ENCODE measurements at places on chromosomes 5 and 9.

DNA sequence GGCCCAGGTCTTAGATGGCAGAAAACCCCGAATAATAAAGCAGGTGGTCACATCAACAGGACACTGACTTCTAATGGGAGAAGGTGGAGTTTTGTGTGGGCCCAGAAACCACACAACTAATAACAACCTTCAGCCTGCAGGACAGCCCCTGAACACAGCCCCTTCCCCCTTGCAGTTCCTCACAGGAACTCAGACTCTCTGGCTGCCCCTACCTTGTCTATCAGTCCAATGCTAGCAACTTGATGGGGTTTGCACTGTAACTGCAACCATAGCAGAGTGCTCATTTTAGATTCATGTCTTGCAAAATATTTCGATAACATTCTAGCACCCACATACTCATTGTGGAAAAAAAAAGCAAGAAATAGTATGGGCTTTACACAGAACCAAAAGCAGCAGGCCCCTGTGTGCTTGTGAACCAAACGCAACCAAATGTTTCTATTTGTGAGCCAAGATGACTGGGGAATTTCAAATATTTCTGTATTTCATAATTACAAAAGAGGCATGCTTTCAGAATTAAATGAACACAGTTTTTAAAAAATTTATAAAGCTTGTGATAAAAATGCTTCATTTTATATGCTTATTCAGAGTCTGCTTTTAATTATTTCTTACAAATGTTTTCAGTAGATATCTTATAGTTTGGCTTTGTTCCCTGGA, 62.7 kb upstream of the PDE4D start:
- no peak overlapping the region for H3K27ac ChIP-seq
- H3K4me3 ChIP-seq = no peak overlapping the region

- no peak for DNase-seq
- no peak overlapping the region for H3K4me3 ChIP-seq
- H3K36me3 ChIP-seq = no peaks in the 10 kb centered on the region
- H3K4me1 ChIP-seq = no peaks in the 10 kb centered on the region
These were observed 4.3 kb upstream of the IFNB1 start for GRCh38 chr9:21081999-21082398.

DNA sequence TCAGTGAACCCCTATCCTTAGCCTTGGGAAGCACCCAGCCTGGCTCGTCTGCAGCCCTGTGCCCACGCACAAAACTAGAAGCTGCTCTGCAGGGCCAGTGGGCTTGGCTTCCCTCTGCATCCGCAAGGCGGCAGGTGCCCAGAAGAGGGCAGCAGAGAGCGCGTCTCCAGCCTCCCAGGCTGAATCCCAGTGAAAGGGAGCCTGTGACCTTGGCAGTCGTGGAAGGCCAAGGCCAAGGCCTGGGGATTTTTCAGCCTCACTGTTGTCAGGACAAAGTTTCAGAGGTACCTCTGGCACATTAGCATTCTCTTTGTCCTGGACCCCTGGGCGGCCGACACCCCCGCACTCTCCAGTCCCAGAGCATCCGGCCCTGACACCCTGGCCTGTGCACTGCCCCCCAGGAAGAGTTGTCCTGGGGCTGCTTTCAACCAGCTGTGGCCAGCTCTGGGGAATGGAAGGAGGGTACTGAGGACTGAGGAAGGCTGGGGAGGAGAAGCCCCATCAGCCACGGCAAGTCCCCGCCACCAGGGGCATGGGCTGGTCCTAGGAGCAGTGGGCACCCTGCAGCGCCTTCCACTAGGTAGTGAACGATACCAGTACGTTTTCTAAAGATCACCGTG, 63.6 kb upstream of the IL17B start:
- DNase-seq = peak; percentile 93
- no peaks in the 10 kb centered on the region for H3K36me3 ChIP-seq
- H3K4me1 ChIP-seq = peaks cover 8% of the 10 kb centered on the region
- H3K27me3 ChIP-seq = no peaks in the 10 kb centered on the region
- peak overlapping the region; percentile 77 for H3K27ac ChIP-seq

DNA sequence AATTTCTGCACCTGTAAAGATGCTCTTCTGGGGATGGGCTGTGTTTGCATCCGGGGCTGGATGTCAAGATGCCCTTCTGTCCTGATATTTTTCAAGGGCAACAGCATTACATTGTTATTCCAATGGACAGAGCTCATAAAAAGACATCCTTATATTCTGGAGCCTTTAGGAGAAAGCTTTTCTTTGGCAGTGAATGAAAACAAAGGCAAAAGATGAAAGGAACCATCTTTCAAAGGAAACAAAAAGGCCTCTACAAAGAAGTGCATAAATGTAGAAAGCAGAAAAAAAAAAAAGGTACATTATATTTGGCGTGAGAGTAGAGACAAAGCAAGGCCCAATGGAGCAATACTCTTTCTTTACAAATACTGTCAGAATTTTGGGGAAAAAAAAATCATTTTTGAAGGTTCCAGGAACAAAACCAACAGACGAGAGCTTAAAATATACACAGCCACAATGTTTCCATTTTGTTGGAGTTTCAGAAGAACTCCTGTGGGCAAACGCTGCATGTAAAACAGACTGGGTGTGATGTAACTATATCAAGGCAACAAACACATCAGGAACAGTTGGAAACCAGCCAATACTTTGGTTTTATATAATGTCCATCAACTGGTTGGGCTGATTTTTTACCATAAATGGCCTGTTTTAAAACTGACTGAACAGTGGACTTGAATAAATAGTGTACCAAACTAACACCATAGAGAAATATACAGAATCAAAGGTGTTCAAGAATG, 885.6 kb upstream of the DMAC1 start:
- no peak for DNase-seq
- no peak overlapping the region for H3K27ac ChIP-seq
- no peaks in the 10 kb centered on the region for H3K36me3 ChIP-seq
- no peaks in the 10 kb centered on the region for H3K27me3 ChIP-seq
- no peak overlapping the region for H3K4me3 ChIP-seq

GRCh38 chr9:75238311-75238976, 150.1 kb downstream of the OSTF1 start:
- H3K27me3 ChIP-seq = no peaks in the 10 kb centered on the region
- H3K27ac ChIP-seq = no peak overlapping the region
- DNase-seq = peak; percentile 83
- H3K36me3 ChIP-seq = no peaks in the 10 kb centered on the region

- H3K4me1 ChIP-seq = no peaks in the 10 kb centered on the region
- H3K27ac ChIP-seq = no peak overlapping the region
- no peaks in the 10 kb centered on the region for H3K36me3 ChIP-seq
- H3K4me3 ChIP-seq = no peak overlapping the region
These were observed 334.9 kb upstream of the DAB2 start for GRCh38 chr5:39759701-39760100.

GRCh38 chr5:34563269-34563668, 92.9 kb upstream of the RAI14 start:
- H3K27ac ChIP-seq = no peak overlapping the region
- peaks cover 11% of the 10 kb centered on the region for H3K4me1 ChIP-seq
- no peak overlapping the region for H3K4me3 ChIP-seq
- no peak for DNase-seq
- H3K36me3 ChIP-seq = no peaks in the 10 kb centered on the region

DNA sequence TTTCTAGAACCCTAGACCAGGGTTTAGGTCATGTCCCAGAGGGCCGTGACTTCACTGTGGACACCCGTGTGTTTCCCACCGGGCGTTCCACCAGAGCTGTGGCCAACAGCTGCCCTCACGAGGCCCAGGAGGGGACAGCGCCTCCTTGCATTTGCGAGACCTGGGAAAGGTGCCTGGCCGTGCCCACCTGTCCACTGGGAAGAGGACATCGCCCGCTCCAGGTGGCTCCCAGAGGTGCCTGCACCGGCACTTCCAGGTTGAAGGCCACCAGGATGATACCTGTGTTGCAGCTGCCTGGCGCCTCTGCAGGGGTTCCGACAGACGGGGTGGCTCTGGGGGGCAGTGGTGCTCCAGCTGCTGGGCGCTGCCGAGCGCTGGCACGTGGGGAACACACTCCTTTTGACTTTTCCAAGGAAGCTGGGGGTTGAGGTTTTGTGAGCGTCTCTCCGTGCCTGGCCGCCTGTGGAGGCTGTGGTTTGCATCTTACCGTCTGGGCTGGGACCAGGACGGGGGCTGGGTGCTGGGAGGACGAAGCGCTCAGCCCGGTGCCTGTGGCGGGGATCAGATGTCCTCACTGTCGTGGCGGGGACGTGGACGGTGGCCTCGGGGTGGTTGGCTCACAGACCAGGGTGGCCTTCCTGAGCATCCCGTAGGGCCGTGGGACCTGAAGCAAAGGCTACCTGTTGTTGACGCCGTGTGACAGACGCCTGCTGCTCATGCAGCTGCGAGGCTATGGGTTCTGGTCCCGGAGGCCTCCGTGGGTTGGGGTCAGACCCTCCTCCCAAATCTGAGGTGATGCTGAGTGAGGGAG, 19.2 kb downstream of the NKD2 start:
- no peak overlapping the region for H3K27ac ChIP-seq
- H3K27me3 ChIP-seq = no peaks in the 10 kb centered on the region
- no peak overlapping the region for H3K4me3 ChIP-seq
- DNase-seq = no peak

DNA sequence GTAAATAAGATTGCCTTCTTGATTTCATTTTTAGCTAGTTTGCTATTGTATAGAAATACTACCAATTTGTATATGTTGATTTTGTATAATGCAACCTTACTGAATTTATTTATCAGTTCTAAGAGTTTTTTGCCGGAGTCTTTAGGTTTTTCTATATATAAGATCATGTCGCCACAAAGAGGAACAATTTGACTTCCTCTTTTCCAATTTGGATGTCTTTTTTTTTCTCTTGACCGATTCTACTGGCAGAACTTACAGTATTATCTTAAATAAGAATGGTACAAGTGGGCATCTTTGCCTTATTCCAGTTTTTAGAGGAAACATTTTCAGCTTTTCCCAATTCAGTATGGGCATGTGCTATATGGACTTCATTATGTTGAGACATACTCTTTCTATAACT, 624.7 kb upstream of the ACO1 start:
- no peaks in the 10 kb centered on the region for H3K36me3 ChIP-seq
- H3K27ac ChIP-seq = no peak overlapping the region
- DNase-seq = no peak
- H3K27me3 ChIP-seq = no peaks in the 10 kb centered on the region
- no peak overlapping the region for H3K4me3 ChIP-seq

DNA sequence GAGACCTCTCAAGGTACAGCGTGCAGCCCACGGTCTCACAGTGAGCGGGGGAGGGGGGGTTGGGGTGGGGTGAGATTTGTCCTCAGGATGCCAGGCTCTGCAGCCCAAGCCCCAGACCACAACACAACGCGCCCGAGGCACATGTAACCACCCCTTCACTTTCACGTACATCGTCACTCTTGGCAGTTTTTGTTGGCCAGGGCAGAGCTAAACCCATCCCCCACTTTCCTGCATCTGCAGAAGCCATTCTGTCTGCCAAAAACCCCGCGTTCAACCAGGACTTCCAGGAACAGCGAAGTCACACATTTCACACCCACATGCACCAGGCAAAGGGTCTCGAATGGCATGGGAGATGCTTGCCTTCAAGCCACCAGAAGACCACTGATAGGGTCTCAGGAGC, 9.4 kb upstream of the SMIM23 start:
- no peak overlapping the region for H3K27ac ChIP-seq
- no peak overlapping the region for H3K4me3 ChIP-seq
- H3K27me3 ChIP-seq = peaks cover 13% of the 10 kb centered on the region
- no peaks in the 10 kb centered on the region for H3K4me1 ChIP-seq
- H3K36me3 ChIP-seq = no peaks in the 10 kb centered on the region

DNA sequence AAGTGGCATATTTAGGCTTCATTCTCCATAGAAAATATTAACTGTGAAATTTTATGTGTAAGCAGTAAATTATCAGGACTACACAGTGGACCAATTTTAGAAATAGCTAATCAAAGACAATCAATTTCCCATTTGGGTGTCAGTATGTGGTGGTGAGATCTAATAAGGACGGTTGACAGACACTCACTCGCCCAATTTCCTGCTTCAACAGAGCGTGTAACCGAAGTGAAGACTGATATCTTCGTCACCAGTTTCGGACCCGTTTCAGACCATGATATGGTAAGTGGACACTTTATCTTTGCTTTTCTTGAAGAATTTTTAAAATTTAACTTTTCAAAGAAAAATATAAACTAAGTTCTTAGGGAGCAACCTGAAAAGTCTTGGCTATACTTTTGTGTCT, 17.6 kb downstream of the GABRA1 start:
- no peaks in the 10 kb centered on the region for H3K36me3 ChIP-seq
- DNase-seq = no peak
- H3K27me3 ChIP-seq = no peaks in the 10 kb centered on the region
- no peak overlapping the region for H3K27ac ChIP-seq
- no peaks in the 10 kb centered on the region for H3K4me1 ChIP-seq

DNA sequence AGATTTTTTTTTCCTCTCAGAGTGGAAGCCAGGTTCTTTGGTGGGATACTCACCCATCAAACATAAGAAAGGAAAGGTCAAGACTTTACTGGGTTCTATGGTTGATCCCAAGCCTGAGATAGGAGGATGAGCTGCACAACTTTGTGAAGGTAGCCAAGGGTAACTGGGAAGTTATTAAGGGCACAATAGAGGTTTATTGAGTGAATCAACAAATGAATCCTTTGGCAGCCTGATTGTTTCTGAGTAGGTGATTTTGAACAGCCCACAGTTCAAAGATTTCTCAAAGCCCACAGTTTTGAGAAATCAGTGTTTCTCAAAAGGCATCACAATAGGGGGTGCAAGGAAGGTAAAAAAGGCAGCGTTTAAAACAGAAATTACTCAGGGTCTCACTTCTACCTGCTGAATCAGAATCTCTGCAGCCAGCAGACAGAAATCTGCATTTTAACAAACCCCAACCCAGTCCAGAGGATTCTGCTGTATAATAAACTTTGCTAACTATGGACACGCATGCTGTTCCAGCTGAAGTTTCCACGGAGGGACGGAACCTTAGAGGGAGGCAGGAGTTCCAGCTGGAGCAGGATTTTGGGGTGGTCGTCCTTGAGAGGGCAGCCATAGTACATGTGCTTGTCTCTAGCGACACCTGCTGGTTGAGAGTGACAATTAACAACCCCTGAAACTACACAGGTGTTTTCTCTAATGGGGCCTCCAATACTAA, 32.7 kb upstream of the FSD1L start:
- peak; percentile 59 for DNase-seq
- no peak overlapping the region for H3K27ac ChIP-seq
- no peaks in the 10 kb centered on the region for H3K36me3 ChIP-seq
- no peak overlapping the region for H3K4me3 ChIP-seq
- no peaks in the 10 kb centered on the region for H3K27me3 ChIP-seq

- DNase-seq = no peak
- H3K27ac ChIP-seq = no peak overlapping the region
- H3K27me3 ChIP-seq = no peaks in the 10 kb centered on the region
- H3K4me3 ChIP-seq = no peak overlapping the region
- H3K36me3 ChIP-seq = no peaks in the 10 kb centered on the region
These were observed 13.3 kb downstream of the SLC25A46 start for GRCh38 chr5:110751902-110752762.

All from stomach (tissue), 19 donors.